ENCODE measurements at places on chromosomes 3 and 15.

DNA sequence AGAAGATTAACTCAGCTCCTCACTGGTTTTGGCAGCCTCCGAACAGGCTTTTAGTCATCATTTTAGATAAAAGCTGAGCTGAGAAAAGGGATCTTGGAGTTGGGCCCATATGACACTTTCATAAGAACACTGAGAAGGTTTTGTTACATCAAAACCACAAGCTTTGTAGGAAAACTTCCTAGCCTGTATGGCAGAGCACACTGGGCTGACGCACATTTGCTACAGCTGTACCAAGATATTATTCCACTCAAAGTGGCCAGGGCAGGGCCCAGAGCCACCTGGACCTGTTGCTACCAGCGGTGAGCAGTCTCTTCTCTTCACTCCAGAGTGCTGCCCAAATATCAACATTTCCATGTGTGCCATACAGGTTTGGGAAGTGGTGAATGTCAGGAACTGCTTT lies 160.5 kb upstream of the CCDC54 start:
- no peak for DNase-seq

DNA sequence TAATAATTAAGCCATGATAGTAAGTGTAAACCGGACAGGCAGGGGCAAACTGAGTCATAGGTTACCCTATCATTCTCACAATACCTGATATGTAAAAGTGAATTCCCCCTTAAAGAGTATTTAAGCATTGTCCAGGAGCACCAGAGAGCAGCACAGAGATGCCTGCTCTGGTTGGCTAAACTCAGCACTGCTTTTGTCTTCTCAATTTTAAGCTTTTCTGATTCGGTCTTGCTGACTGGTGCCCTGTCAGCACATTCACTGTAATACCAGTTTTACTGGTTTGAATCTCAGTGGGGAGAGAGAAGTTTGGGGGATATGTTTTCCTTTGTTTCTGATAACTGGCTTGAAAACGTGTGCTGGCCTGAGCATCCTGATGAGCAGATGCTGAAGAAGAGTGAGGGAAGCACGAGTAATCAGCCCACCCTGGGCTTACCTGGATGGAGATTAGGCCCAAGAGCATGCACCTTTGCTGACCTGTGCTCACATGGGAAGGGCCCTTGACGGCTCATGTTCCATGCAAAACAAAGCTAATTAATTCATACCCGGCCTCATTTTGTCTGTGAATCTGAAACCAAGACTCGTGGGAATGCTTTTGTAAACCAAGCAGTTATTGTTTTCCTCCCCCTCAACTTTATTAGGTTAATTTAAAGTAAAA lies 208.5 kb upstream of the MRPL3 start:
- no peak for DNase-seq

- no peak for DNase-seq
Measured at GRCh38 chr3:4758957-4759656, 220.1 kb upstream of the BHLHE40 start.

DNA sequence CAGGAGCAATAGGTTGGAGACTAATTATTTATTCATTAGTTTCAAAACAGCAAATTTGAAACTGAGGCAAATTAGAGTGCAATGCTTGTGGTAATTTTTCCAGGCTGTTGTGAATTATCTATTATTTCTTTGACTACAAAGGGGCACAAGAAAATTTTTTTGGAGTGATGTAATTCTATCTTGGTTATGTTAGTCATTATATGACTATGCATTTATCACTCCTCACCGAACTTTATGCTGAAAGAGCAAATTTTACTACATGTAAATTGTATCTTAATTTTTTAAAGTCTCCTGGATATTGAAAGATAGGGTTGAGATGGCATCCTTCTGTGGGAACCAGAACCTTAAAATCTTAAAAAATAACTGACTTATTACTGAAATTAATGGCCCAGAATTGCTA lies 320.0 kb upstream of the ROBO1 start:
- no peak for DNase-seq

- no peak for DNase-seq
Measured at GRCh38 chr3:30518181-30518864, 88.1 kb upstream of the TGFBR2 start.

DNA sequence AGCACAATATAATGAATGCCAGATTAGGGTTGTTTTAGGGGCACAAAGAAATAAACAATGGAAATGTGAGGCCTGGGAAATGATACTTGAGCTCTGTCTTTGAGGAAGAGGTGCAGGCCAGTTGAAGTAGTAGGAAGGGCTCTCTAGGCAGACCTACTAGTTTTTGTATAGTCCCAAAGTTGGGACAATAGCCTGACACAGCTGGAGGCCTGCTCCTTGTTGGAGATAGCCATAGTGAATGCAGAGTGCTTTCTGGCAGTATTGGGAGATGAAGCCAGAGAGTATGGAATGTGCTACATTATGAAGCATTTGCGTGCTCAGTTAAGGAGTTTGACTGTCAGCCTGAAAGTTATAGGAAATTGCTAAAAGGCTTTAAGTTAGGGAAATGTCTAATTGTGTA lies 251.2 kb upstream of the ZPLD1 start:
- no peak for DNase-seq

- DNase-seq, result no peak
Measured at GRCh38 chr3:184339001-184339400, 1.6 kb downstream of the FAM131A start.

DNA sequence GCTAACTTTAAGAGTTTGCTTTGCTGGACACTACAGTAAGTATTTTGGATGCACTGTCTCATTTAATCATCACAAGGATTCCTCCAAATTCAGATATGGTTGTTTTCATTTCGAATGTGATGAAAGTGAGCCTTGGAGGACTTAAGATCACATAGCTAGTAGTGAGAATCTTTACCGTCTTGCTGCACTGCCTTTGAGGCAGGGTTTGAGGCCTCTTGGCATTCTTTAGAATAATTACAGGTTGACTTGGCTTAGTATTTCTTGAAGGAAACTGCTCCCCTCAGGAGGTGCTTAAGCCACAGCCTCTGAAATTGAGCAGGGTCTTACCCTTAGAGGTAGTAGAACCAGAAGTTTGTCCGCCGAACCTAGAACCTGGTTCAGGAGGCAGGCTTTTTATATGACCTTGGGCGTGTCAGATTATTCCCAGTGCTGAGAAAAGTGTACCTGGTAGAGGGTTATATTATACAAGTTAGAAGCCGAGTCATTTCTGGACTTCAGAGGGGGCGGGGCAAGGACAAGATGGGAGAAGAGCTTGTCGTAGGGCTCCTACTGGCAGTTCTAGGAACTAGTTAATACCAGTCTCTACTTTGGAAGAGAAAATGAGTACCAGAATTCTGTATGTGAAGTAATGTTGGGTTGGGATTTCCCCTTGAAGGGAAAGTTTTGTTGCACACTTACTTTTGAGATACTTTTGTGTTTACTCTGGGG lies 1.1 kb downstream of the TFG start:
- no peak for DNase-seq

- no peak for DNase-seq
Measured at GRCh38 chr3:114005481-114005880, 50.8 kb downstream of the CCDC191 start.

- no peak for DNase-seq
Measured at GRCh38 chr15:34795267-34796081, at the start of gene ACTC1. ACTC1 (minus strand) TSS chr15:34795549; CDS start chr15:34794808, 741 bp downstream.
